ENCODE measurements at places on chromosomes 3 and 15. TPM values are rescaled to one million over a fixed set of nuclear protein-coding genes. Genes with fewer than 3 reads are reported as not detected.

CLN6 gene
- 17.3 TPM for total RNA-seq

HRG gene
- not detected for total RNA-seq

IL17RB gene
- 1.5 TPM for total RNA-seq

POTEB gene
- total RNA-seq: not detected

SCAANT1 gene
- not detected for total RNA-seq

IL12A gene
- 0.58 TPM for total RNA-seq

RBP2 gene
- not detected for total RNA-seq

SYNPR gene
- 0.95 TPM for total RNA-seq

SERINC4 gene
- not detected for total RNA-seq

CAPN3 gene
- total RNA-seq: 8.6 TPM

IL5RA gene
- 0.69 TPM for total RNA-seq

EFCAB12 gene
- total RNA-seq: not detected

TMOD2 gene
- total RNA-seq: 34.0 TPM

RNU6-1 gene
- total RNA-seq: not detected

MESP2 gene
- not detected for total RNA-seq

Data from urinary bladder (tissue), 4 donors.